Non-pigmented ciliary epithelial cell (primary cell): ENCODE measurements at places on chromosomes 2 and 18.

GRCh38 chr2:10544252-10544651 is 96.1 kb upstream of the ODC1 start:
- DNase-seq: no peak

GRCh38 chr2:44245083-44245861 is 30.0 kb upstream of the SLC3A1 start:
- no peak for DNase-seq

- DNase-seq: no peak
Observed at GRCh38 chr2:149393614-149394013, 63.2 kb downstream of the LYPD6 start.

GRCh38 chr2:182615036-182615435 is 101.0 kb upstream of the DNAJC10 start:
- DNase-seq: no peak

GRCh38 chr2:29518010-29518409 is 402.8 kb downstream of the CLIP4 start:
- no peak for DNase-seq
